GM23248 (cell line): ENCODE measurements at places on chromosomes 5 and 9. TPM values are rescaled to one million over a fixed set of nuclear protein-coding genes. Genes with fewer than 3 reads are reported as not detected.

- no peak for DNase-seq
Observed at GRCh38 chr9:98596486-98596885, 112.2 kb downstream of the GABBR2 start.

- DNase-seq, result no peak
Observed at GRCh38 chr9:97313746-97314145, 6.3 kb downstream of the CCDC180 start.

DNA sequence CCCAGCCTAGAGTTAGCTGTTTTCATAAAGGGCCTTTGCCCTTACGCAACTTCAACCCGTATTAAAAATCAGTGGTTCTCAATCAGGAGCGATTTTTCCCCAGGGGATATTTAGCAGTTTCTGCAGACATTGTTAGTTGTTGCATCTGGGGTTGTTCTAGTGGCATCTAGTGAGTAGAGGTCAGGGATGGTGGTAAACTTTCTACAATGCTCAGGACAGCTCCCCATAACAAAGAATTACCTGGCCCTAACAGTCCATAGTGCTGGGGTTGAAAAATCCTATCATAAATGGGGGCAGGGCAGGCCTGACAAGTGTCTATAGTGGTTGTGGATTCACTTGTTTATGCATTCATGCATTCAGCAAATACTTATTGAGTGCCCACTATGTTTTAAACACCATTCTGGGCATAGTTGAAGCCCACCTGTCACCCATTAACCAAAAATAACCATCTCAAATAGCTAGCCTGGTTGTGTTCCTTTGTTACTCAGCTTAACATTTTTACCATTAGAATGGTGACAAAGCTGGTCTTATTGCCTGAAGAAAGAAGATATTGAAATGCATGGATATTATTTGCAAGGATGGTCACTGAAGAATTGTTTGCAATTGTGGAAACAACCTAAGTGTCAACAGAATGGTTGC lies 15.9 kb upstream of the FGF1 start:
- DNase-seq, result no peak

The GLRA1 gene
- not detected in 2 replicates for total RNA-seq

- DNase-seq, result no peak
Observed at GRCh38 chr9:125421591-125422181, 160.1 kb downstream of the GAPVD1 start.

GRCh38 chr5:3535414-3536211 lies 60.0 kb upstream of the IRX1 start:
- no peak for DNase-seq

- DNase-seq, result no peak
Observed at GRCh38 chr5:176692839-176693476, 45.7 kb downstream of the TSPAN17 start.

- DNase-seq, result no peak
Observed at GRCh38 chr5:40432836-40433235, 246.9 kb upstream of the PTGER4 start.

- no peak for DNase-seq
Observed at GRCh38 chr5:157444224-157444623, 15.8 kb upstream of the NIPAL4 start.
